ENCODE measurements at places on chromosomes 11 and 22.

DNA sequence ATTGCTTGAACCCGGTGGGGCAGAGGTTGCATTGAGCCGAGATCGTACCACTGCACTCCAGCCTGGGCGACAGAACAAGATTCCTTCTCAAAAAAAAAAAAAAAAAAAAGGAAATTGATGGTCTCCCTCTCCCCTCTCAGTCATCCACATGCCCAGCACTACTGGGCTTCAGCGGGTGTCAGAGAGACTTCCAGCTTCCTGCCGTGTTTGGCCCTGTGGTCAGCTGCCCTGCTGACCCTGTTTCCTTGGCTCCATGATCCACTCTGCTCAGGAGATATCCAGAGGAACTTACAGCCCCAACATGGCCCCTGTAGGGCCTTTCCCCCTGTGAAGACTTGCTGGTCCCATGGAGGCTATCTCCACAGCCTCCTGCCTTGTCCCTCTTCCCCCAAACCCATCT lies 6.1 kb upstream of the PNPLA3 start:
- DNase-seq: no peak

DNA sequence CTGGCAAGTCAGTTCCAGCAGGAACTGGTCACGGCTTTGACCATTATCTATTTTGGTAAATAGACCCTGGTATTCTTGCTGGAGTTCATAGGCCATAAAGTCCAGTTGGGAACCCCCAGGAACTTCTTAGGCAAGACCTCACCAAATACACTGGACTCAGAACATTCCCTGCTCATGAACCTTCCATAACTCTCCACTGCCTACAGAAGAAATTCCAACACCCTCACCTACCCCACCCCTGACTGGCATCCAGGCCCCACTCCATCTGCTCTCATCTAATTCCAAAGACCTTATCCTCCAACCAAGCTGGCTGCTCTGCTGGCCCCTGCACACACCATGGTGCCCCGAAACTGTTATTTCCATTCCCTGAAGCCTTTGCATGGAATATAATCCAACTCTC lies 2.5 kb downstream of the CLPB start:
- DNase-seq: no peak

DNA sequence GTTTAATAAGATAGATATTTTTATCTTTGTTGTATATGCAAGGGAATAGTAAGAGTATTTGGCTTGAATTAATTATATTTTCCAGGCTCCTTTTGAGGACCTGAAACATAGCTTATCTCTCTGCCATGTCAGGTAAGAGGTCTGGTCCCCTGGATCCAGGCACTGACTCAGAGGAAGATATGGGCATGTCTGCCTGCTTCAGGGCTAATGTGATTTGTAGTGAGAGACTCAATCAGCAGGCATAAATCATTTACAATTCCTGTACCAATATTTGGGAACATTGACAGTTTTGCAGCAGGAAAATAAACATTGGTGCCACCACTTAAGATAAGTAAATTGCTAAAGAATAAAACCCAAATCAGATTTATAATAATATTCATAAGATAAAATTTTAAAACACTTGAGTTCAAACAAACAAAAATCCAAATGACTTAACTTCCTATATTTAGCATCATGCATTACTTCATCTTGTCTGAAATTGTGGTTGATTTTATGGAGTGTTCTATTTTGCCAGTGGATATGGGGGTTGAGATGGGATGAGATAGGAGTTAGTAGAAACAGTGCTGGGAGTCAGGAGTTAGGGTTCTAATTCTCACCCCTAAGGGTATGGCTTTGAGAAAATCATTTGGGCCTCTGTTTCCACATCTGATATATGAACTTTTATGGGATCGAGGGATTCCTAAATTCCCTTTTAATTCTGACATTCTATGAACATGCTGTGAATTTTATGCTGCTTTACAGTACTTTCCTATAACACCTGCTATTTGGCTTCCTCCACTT lies 5.1 kb upstream of the CALCA start:
- no peak for DNase-seq

DNA sequence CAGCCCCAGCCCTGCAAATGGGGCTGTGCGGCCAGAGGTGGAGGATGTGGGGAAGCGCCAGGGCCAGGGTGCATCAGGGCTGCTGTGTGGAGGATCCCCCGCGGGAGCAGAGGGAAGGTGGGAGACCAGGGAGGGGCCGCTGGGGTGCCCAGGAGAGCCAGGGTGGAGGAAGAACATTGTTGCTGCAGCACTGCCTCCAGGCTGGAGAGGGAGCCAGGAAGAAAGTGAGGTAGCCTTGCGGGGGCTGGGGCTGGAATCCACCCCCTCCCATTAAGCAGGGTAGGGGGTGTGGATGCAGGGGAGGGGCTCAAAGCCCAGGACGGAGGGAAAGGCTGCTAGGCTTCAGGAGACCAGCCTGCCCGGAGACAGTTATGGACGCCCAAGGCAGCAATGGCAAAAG lies 15.0 kb downstream of the CABP7 start:
- no peak for DNase-seq

DNA sequence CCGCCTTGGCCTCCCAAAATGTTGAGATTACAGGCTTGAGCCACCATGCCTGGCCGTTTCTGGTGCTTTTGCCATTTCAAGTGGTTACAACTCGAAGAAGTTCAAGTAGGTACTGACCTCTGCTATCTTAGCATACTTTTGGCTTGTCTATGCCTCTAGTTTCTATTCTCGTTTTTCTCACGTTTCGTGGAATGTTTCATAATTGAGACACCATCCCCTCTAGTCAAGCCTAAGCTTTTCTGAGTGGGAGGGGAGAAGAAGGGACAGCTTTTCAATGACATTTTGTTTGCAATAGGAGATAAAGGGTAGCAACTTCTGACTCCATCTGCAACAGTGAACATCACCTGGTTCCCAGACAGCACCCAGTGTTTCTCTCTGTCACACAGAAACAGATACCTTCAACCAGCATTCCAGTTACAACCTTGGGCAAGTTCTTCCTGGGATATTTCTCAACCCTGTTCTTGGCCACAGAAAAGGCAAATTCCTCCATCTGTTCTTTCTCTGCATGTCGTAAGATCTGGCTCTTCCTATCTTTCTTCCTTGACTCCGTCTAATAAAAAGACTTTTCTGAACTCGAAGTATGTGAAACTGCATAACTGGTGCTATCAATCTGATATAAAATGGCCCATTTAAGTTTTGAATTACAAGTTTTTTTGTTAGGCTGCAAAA lies 25.5 kb downstream of the DDI1 start:
- no peak for DNase-seq

- no peak for DNase-seq
Measured at GRCh38 chr22:42425337-42425988, 6.7 kb downstream of the NFAM1 start.

DNA sequence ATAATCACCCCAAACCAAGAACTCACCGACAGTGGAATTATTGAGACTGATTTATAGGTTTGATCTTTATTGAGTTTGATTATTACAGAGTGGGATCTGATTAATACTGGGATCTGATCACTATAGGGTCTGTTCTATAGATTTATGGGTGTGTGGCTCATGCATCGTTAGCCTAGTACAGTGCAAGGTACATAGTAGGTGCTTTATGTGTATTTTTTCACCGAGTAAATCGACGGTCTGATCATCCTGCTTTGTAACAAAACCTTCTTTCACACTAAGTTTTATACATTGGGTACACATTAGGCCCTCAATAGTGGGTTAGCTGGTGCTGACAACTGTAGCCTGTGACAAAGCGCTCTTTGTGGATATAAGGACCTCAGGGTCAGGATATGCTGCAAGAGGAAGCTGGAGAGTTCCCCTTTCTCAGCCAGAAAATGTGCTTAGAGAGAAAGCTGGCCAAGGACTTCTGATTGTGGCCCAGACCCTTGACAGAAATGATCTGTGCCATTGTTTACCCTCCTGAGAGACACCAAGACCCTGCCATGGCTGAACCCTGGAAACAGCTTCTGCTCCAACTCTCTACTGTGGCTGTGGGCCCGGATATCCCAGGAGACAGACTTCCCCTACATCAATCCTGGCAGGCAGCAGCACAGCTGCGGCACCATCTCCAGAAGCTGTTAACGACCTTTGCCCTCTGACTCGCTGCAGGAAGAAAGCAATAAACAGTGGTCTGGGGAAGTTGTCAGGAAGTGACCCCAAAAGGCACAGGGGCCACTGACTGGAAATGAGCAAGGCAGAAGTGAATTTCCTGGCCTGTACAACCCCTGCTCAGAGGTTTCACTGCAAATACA lies 16.1 kb upstream of the TPP1 start:
- no peak for DNase-seq

- DNase-seq: no peak
Measured at GRCh38 chr22:20524004-20524481, 16.6 kb downstream of the MED15 start.

DNA sequence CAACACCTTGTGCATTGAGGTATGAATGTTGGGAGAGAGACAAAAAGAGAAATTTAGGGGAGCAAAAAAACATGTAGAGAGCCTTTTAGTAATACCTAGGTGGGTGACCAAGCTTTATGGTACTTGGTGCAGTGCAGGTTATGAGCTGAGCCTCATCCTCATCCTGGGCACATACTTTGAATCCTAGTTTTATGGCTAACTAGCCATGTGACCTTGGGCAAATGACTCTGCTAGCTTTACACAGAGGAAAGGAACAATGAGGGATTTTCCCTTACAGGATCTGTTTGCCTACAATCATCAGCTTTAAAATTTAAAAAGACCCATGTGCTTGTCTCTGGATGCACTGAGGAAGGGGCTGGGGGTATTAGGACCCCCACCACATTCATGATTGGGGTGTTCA lies 187.8 kb upstream of the ISX start:
- no peak for DNase-seq

- no peak for DNase-seq
Measured at GRCh38 chr11:80638296-80638695, 1197.5 kb upstream of the TENM4 start.

GRCh38 chr11:121426476-121427399 lies 25.4 kb upstream of the SORL1 start:
- no peak for DNase-seq

- DNase-seq: no peak
Measured at GRCh38 chr11:11758603-11759196, 83.1 kb upstream of the USP47 start.

DNA sequence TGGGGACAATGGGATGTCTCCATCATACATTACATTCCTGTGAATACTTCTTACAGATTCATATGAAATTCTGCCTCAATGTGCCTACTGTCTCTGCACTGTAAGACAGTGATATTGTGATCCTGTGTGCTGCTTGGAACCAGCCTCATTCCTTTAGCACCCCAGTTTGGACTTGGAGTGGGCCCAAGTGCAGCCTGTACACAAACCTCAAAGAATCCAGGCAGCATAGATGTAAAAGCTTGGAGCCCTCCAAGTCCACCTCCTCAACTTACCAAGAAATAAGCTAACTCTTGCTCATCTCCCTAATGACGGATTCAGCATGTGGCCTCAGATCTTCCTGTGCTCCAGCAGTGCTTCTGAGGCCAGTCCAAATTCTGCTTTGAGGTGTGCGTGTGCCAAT lies 24.4 kb downstream of the GRAP2 start:
- no peak for DNase-seq

DNA sequence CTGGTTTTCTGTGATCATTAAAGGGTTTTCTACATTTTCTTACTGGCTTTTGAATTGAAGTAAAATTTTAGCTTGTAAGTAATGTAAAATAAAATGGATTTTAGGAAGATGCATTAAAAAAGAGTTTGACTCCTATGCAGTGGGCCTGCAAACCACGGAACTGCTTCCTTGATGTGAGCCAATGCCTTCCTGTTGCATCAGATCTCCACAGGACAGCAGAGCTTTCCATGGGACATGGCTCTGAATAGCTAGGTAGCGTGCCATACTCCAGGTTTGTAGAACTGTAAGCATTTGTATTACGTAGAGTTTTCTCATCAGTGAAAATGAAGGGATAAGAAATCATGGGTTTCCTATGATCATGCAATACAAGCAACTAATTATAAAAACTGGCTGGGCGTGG lies 133.4 kb downstream of the SWAP70 start:
- no peak for DNase-seq

- no peak for DNase-seq
Measured at GRCh38 chr11:44518968-44519550, 46.4 kb upstream of the CD82 start.

DNA sequence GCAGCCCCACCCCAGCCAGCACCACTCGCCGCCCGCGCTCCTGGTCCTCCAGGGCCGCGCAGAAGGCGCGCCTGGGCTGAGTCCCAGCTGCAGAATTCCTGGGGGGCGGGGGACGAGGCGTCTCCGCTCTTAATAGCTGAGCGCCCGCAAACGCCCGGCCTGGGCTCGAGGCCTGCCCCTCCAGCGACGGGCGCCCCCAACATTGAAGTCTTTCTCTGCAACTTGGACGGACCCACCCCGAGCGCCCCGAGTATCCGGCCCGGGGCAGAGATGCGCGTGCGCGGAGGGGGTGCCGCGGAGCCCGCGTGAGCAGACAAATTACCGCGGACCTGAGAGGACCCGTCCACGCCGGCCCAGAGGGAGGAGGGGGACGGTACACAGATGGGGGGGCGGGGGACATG lies 6.7 kb upstream of the SYT7 start:
- no peak for DNase-seq

DNA sequence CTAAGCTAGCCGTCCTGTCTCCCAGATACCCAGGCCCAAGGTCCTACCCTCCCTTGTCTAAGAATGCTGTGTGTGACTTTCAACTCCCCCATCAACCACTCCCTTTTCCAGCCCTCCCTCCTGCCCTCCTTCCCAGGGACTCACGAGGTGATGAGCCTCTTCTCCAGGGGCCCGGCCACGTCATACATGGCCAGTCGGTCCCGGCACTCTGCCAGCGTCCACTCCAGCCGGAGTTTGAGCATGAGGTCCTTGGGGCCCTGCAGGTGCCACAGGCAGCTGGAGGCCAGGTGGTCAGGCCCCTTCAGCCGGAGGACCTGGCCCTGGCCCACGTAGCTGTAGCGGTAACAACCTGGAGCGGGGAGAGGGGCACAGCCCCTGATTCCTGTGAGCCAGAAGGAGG lies 20.1 kb downstream of the TMPRSS6 start:
- DNase-seq: no peak

- DNase-seq: no peak
Measured at GRCh38 chr11:116658876-116659535, 113.8 kb downstream of the BUD13 start.

GRCh38 chr22:37291559-37292298 lies 9.4 kb downstream of the CYTH4 start:
- no peak for DNase-seq

DNA sequence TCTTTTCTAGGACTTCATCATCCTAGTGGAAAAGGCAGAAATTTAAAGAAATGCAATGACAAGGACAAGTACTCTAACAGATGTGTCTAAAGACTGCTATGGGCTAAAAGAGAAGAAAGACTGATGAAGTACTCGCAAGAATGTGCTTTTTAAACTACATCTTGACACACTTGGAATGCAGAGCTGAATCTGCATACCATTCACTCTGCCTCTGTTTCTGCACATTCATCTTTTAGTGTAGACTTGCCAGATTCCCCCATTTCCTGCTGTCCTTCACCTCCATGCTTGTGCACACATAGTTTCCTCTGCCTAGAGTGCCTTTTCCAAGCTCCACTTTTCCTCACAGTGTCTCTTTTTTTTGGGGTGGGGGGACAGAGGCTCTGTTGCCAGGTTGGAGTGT lies 239.0 kb upstream of the CCDC179 start:
- DNase-seq: no peak

DNA sequence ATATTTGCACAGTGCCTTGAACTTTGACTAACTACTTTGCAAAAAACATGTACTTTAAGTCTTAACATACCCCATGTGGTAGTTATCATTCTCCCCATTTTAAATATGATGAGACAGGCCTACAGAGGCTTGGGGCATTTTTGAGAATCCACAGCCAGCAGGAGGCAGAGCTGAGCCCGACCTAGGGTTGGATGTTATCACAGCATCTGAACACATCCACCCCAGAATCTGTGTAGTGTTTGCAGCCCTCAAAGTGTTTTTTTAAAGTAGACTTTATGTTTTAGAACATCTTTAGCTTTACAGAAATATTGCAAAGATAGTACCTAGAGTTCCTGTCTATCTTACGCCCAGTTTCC lies 17.6 kb downstream of the OTOG start:
- no peak for DNase-seq

Data from NCI-H1436 treated with DMSO at 0.1 percent for 48 hours (cell line).